ENCODE measurements at places on chromosomes 4 and X.

DNA sequence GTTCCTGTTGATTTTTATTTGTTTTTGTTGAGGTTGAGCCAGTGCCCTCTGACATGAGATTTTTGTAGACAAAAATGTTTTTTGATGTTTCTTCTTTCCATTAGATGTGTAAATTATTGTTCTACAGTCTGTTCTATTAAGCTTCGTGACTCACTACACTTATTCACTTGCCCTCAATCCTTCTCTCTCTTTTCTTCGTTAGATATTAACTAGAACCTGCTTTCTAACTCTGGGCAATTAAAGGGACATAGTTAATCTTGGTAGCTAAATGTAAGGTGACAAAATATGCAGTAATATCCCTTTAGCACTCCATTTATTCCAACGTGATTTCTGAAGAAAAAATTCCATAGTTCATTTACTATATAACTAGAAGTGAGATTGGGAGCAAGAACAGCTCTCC is 333.9 kb downstream of the PDHA2 start:
- no peak for DNase-seq

DNA sequence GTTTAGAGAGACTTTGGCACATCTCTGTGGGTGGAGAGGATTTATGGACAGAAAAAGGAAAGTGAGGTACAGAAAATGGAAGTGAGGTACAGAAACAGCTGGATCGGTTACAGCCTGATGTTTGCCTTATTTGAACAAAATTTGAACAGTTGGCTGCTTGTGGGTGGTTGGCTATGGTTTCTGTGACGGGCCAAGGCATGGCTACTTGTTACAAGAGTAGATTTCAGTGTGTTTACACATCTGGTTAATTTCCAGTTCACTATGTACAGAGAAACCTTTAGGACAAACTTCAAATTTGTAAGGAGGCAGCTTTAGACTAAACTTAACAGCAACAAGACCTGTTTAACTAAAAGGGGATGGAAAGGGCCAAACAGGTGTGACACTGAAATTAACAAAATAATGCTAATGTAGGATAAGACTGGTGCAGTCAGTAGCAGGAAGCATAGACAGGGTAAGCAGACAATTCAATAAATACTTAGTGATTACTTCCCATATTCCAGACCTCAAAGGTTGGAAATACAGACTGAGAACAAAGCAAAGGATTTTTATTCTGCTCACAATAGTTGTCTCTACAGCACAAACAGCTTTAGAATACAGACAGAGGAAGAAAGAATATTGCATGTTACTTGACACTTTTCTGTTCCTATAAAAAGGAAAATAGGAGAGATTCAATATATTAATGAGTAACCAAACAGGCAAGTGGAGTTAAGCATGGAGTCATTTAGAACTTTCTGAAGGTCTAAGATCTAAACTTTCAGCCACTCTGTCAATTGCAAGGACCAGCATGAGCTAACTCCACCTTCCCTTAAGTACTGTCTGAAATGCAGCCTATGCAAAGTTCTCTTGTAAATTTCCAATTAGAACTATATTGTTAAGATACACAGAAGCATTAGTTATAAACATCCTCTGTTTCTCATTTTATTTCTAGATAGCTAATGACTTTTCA is 294.4 kb upstream of the FAT4 start:
- no peak for DNase-seq

- no peak for DNase-seq
These were observed 106.4 kb upstream of the GPM6B start for GRCh38 chrX:13923289-13923688.

DNA sequence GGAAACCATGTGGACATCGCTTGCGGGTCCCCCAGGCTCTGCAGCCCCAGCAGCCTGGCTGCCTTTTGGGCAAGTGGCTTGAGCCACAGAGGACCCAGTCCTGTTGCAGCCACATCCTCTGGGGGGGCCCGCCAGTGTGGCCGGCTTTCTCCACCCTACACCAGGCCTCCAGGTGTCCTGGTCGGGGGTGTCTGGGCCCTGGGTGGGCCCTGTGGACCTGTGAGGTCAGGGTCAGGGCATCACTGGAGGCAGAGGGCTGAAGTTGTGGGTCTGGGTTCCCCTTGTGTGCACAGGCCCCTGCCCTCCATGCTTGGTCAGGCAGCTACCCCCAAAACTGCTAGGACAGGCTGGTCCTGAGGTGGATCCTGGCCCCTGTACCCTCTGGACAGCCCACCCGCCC is 3.3 kb upstream of the MSANTD1 start:
- DNase-seq: no peak

DNA sequence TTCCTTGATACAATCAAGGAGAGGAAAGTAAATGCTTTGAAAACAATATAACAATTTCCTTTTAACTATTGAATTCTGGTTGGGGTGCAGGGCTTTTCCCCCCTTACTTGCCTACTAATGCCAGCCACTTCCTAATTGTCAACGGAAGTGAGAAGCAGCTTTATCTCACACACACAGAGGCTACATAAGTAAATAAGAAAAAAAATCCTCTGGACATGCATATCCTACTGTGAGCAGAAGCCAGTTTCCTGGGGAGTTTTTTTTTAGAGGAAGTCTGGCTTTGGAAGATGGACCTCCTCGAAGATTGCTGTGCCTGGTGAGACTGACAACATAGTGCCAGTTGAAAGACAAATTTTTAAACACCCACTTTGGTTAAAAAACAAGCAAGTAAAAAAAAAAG is 180.6 kb downstream of the OPHN1 start:
- no peak for DNase-seq

DNA sequence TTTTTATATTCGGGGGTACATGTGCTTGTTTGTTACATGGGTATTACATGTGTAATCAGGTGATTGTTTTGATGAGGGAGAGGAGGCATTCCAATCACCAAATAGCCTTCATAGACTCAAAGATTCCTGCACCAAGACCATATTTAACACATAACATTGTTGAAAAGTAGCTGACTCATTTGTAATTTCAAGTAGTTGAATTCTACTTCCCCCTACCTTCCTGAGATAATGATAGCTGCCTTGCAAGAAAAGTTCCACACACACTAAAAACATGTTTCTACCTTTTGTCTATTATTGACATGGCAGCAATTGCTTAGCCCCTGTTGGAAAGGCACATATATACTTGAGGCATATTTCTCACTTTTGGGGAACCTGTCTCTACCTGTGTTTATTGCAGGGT is 16.1 kb downstream of the PGAM4 start:
- DNase-seq: no peak

DNA sequence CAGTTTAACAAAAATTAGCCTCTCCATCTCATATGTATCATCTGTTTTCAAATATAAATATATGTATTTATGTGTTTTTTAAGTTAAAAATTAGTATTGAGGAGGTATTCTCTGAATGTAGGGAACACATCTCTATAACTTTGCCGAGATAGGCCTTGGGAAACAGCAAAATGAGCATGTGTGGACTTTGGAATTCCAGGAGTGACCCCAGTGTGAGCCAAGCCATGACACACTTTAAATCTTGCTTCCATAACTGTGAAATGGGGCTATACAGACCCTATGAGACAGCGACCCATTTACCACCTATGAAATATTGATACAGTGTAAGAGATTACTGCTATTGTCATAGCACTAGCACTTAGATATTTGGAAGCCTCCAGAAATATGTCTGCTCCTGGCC is 58.8 kb downstream of the FRMPD4 start:
- DNase-seq: no peak

GRCh38 chr4:42350611-42351182 is 46.6 kb upstream of the SHISA3 start:
- no peak for DNase-seq

GRCh38 chrX:47217121-47217851 is 1.2 kb upstream of the CDK16 start:
- DNase-seq: peak; percentile 29

- no peak for DNase-seq
These were observed 91.8 kb upstream of the PSAPL1 start for GRCh38 chr4:7526491-7526890.

DNA sequence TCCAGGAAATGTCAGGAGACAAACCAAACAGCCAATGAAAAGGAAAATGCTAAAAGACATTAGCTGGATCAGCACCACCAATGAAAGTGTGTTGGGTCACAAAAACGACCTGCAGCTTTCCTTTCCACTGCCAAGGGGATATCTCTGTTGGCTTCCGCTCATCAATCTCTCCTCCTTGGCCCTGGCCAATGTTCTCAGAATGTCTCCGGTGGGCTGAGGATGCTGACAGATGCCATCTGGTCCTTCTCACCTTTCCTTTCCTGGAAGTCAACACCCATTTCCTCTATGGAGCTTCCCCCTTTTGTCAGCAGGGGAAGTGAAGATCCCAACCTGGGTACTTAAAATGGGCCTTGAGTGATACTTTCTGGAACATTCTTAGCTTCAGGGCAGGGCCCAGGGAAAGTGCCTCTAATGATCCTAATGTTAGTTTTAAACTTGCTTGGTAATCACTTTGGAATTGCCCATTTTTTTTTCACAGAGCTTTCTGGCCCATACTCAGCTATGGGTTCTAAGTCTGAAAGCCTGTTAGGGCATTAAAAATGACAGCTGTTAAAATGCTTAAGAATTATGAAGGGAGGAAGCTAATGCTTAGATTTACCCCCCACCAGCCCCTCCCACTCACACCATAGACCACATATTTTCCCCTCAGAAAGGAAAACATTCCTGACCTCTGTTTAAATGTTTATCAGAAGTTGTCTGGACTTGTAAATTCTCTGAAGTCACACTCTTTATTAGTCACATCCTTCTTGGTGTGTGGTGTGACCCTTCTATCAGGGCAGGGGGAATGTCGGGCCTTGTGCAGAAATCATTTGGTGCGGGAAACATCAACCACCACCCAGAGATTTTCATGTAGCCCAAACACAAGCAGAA is 29.2 kb downstream of the IGFBP7 start:
- DNase-seq: no peak

DNA sequence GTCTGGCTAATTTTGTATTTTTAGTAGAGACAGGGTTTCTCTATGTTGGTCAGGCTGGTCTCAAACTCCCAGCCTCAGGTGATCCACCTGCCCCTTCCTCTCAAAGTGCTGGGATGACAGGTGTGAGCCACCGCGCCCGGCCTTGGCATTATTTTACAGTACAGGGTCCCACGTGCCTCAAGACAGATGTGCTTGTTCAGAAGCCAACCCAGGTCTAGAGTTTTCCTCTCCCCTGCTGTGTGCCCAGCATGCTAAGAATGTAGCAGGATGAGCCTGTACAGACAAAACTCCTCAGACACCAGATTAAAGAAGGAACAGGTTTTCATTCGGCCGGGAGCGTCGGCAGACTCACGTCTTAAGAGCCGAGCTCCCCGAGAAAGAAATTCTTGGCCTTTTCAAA is 42.2 kb downstream of the CRLF2 start:
- no peak for DNase-seq

GRCh38 chr4:180635281-180635680 is 1607.9 kb upstream of the TENM3 start:
- no peak for DNase-seq

GRCh38 chr4:137644201-137644600 is 111.9 kb upstream of the PCDH18 start:
- DNase-seq: no peak

GRCh38 chr4:111506706-111507105 is 638.5 kb upstream of the FAM241A start:
- DNase-seq: no peak

- DNase-seq: no peak
These were observed 459.5 kb upstream of the AGA start for GRCh38 chr4:177901786-177902185.

GRCh38 chr4:153326513-153326912 is 18.0 kb upstream of the MND1 start:
- no peak for DNase-seq

GRCh38 chr4:61246034-61246433 is 45.9 kb downstream of the ADGRL3 start:
- DNase-seq: no peak

- no peak for DNase-seq
These were observed 859.4 kb upstream of the FTHL17 start for GRCh38 chrX:31931225-31931624.

GRCh38 chr4:140639066-140639465 is 70.3 kb upstream of the UCP1 start:
- no peak for DNase-seq

- DNase-seq: peak; percentile 41
These were observed at the start of gene PLXNA3 for GRCh38 chrX:154458116-154458953. Gene PLXNA3 (plus strand): TSS chrX:154458281. CDS start chrX:154460184, 1,903 bp downstream.

DNA sequence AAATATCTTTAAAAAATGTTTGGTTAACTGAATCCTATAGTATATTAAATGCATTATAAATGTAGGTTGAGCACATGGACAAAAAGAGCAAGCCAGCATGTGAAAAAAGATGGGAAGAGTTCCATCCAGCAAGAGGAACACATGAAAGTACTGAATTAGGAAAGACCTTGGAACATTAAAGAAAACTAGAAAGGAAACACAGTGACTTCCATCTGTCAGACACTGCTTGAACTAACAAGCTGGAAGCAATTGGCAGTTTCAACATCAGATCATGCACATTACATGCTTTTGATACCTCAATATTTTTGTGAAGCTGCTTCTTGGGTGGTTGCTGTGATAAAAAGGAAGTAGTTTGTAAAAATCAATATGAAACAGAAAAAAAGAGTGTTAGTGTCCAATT is 626.8 kb upstream of the GNPDA2 start:
- DNase-seq: no peak

DNA sequence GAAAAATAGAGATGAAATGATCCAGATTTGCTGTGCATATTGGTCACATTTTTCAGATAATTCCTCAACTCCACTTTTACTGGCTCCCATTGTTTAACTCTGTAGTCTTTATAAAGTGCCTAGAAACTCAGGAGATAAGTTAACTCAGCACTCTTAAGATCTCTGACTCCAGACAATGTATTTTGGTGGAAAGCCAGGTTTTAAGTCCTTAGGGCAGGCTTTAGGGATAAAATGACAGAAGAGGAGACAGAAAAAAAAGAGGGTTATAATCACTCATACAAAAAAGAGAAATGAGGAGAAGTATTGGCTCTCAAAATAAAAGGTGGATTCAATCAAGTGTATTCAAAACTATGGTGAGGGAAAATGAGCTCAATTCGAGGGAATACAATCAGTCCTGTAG is 674.8 kb upstream of the INTU start:
- DNase-seq: no peak

DNA sequence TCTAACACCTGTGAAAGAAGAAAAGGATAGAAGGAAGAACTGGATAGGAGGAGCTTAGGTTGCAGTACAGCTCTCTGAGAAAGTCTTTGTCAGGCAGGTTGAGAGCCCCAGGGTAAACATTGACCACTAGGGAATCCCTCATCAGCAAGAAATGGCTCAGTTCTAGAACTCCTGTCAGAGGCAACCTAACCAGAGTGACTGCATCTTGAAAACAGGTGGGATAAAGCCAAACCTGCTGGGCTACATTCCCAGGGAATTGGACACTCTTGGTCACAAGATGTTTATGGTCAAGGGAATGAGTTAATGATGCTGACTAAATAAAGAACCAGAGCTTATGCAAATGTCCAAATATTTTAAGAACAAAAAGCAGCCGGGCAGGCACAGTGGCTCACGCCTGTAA is 108.3 kb upstream of the MED14 start:
- no peak for DNase-seq

- peak; percentile 28 for DNase-seq
These were observed 16.6 kb downstream of the GPKOW start for GRCh38 chrX:49106930-49107329.

DNA sequence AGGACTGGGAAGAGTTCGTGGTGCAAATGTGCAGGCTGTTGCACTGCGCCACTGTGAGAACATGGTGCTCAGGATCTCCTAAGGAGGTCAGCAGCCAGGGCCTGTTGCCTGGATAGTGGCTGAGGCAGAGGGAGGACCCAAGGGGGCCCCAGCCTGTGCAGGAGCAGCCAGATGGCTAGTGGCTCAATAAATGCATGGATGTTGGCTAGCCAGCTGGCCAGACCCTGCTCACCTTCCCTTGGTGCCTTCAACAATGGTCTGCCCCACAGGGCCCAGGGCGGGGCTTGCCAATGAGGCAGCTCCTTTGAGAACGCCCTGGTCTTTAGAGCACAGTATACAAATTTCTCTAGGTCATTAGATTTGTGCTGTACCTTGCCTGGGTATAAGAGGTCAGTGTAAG is 67.4 kb downstream of the TNIP2 start:
- DNase-seq: no peak
